ENCODE measurements at places on chromosomes 7 and 10.

- DNase-seq: no peak
Observed at GRCh38 chr7:50853311-50853710, 70.6 kb upstream of the GRB10 start.

GRCh38 chr7:134465491-134465890, 6.6 kb upstream of the AKR1B1 start:
- no peak for DNase-seq

DNA sequence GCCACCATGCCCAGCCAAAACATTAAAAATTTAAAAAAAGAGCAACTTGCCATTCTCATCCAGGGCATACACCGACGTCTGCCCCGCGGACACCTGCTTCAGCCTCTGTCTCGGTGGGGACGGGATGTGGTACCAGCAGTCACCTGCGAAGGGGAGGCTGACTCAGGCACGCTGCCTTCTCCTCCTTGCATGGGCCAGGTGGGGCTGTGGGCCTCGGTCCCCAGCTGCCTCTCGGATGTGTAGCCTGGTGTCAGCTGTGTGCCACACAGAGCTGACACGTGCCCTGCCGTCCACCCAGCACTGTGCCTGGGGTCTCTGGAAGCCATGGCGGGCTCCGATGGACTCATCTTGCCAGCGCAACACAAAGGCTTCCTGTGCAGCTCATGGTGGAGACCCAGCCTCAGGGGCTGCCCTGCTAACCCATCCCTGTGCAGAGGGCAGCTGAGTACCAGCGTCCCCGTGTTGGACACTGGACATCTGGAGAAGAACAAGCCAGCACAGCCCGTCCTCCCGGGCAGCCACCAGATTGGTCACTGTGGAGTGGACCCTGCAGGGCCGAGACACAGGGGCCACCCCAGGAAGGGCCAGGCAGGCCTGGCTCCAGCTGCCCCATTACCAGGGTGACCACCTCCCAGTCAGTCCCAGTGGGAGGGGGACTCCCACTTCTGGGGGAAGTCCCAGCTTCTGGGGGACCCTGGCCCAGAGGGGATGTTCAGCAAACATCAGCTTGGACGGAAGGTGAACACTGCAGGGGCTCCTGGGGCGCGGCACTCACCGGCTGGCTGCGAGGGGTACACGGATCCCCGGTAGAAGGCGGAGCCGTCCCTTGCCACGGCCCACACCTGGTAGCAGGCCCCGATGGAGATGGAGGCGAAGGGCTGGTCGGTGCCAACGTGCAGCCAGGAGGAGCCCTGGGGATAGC, 10.6 kb downstream of the BHLHA15 start:
- no peak for DNase-seq

DNA sequence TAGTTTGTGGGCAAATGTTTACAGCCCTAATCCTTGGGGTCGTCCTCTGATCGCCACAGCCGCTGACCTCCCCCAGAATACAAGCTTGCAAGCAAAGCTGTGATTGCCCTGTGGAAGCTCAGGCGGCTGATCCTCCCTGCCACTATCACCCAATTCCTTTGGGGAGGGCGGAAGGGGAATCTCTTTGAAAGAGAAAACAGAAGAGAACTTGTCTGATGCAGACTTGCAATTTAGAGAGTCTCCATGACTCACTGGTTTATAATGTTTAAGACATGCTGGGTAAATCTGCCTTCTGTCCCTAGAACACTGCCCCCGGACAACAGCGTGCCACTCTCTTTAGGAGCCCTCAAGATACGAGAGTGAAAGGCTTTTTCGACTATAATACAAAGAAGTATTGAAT, 75.5 kb downstream of the NRP1 start:
- no peak for DNase-seq

DNA sequence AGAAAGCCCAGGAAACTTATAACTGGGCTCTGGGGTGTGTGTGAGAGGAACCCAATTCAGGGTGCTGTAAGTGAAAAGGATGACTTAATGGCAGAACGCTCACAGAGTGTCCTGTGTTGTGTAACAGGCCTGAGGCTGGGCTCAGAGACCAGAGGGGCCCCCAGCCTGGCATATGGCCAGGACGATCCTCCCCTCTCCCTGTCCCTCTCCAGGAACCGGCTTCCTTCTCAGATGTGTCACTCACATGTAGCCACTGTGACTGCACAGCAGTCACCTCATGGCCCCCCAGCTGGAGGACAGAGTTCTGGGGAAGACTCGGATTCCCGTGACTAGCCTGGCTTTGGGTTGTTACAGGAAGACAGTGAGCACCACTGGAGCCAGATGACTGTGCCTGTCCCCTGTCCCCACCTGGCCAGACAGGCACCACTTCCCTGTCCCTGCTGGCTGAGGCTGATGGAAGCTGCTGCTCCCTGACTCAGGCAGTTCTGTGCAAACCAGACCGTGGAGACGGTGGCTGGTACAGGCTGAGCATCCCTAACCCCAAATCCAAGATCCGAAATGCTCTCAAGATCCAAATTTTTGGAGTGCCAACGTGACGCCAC, 220.5 kb downstream of the MLLT10 start:
- no peak for DNase-seq

DNA sequence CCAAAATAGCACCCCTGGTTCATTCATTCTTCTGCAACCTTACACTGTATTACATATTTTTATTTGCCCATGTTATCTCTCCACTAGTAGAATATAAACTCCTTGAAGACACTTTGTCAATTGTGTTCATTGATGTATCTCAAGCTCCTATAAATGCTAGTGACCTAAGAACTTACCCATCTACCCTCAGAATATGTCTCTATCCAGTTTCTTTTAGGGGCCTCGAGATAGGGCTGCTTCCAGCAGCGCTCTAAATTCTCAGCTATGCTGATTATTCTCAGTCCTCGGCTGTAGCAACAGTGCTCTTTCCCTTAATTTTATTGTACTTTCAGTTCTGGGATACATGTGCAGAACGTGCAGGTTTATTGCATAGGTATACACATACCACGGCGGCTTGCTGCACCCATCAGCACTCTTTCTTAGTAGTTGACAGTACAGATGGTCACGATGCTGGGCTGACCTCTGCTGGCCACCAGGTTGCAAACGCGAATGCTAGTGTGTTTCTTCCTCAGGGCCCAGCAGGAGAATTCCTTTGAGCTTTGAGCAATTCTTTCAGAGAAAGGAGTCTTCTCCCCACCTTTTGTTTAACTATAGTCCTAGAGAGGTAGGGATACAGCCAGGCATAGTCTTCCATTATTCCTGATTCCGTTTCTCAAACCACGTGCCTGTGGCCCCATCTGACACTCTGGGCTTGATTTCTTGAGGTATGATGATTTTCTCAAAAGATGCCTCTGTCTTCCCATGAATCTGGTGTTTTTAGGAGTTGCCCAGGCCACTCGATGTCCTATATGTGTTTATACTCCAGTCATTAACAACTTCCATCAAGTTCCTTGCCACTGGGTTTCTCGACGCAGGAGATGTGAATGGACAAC, 49.1 kb upstream of the CDC14C start:
- no peak for DNase-seq

DNA sequence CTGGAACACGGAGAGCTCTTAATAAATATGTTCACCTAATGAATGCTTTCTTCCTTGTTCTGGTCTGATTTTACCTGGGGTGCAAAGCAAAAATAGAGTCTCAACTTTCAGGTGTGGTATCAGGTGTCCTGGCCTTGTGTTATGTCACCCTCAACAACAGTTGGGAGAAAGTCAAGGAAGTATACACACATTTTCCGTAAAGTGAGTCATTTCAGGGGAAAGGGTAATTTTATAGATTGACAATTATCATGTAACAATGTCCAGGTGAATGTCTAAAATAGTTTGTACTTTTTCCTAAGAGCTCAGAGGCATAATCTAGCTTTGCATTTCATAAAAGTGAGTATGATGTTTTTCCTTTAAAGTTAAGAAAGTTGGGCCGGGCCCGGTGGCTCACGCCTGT, 287.4 kb downstream of the SKIDA1 start:
- no peak for DNase-seq

DNA sequence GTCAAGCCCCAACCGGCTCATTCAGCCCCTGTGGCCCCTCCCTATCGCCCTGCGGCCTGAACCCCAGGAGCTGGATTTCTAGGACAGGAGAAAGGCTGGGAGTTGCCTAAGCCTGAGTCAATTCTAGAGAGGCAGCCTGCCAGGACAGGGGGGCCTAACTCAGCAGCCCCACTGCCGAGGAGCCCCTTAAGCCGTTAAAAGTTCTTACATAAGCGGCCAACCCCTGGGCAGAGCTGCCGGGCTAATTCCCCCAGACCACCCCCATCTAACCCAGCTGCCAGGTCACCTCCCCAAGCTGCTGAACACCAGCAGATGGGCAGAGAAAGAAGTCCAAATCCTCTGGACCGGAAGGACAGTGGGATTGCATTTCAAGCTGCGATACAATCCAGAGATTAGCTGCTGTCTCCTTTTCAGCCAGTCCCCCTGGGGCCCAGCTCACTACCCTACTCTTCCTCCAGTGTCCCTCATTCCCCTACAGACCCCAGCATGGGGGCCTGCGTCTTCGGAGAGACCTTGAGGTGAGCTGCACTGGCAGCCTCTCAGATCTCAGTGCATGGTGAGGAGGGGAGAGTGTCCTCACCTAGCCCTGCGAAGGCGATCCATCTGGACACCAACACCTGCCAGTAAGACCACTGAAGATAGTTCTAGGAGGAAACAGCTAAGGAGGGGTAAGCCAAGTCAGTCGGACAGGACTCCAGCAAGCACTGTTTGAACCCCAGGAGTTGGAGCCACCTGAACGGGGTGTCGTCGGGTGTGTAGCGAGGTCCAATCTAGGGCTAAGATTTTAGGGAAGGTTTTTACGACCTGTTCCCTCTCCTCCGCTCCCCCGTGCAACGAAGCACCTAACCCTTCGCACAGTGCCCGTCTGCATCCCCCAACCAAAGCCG, 830 bp downstream of the IMPDH1 start:
- no peak for DNase-seq

DNA sequence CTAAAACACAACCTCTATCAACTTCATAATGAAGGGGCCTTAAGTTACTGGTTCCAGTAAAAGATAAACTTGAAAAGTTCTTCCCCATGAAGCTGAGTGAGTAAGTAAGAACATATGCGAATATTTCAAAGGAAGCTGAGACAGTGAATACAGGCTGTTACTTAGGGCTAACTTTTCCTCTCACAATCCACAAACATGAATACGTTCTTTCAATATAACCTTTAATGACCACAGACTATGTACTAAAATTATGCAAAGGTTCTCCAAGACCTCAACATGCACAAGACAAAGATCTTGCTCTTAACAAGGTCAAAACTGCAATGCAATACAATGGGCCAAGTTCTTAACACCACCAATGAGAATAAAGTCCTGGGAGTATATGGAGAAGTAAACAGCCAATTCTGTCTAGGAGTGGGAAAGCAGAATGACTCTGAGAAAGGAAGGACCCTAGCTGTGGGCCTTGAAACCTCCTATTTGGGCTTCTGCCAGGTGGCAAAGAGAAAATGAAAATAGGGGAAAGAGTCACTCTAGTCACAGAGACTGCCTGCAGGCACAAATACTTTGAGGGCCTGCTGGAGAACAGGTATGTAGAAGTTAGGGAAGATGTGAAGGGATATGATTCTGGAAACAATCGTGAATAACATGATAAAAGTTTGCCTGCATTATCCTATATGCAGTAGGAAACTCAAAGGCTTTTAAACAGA, 43.7 kb downstream of the OSBPL3 start:
- DNase-seq: no peak

DNA sequence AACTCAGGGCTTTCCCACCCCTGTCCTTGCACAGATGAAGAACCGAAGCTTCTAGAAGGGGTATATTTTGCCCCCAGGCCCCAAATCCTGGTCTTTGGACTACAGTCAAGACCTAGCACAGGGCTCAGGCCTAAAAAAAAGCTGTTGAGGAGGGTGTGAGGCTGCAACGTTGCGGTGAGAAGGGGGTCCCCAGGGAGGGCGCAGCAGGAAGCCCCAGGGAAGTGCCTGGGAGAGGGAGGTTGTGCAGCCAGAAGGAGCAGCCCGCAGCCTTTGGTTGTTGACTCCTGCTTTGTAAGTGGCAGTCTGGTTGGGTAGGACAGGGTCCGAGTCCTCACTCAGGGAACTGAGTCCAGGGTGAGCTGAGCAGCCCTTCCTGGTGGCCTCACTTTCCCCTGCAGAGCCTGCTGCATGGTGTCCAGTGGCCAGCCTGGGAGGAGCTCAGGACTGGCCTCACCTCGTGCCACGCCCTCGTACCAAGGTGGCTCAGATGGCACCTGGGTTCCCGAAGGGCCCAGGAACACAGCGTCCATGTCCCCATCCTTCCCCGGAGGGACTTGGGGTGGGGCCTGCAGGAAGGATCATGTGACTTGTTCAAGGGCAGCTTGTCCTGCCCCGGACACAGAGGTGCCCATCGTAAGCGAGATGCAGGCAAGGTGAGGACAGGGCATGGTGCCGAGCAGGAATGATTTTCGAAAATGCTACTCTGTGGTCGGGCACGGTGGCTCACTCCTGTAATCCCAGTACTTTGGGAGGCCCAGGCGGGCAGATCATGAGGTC, 166.4 kb upstream of the TNRC18 start:
- no peak for DNase-seq

- no peak for DNase-seq
Observed at GRCh38 chr7:46558482-46559193, 637.6 kb upstream of the IGFBP3 start.

GRCh38 chr10:82208726-82209125, 333.7 kb downstream of the NRG3 start:
- no peak for DNase-seq

- DNase-seq: no peak
Observed at GRCh38 chr7:32941681-32942414, 15.4 kb upstream of the FKBP9 start.

DNA sequence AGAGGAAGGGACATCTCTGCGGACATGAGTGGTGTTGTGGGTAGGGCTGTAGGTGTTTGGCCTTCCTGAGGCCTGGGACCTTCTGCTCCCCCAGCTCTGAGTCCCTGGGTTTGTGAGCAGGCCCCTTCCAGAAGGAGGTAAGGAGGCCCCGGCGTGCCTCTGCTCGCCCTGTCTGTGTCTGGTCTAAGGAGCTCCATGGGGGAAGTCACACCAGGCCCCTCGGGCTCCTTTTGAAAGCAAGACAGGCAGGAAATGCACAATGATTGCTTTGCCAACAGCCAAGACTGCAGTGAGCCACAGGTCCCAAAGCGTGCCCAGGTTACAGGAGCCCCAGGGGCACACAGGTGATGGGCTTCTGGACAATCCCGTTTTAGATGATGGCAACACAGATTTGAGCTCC, 89.5 kb downstream of the FAM53B start:
- DNase-seq: no peak

GRCh38 chr7:45242698-45243097, 85.1 kb downstream of the RAMP3 start:
- DNase-seq: no peak

All from CD4-positive, alpha-beta T cell treated with Interferon gamma for 1 hour (primary cell).